ENCODE measurements at places on chromosomes 12 and 14. TPM values are rescaled to one million over a fixed set of nuclear protein-coding genes. Genes with fewer than 3 reads are reported as not detected.

PPFIA2 gene
- total RNA-seq: 0.67 TPM

TESPA1 gene
- not detected for total RNA-seq

ALKBH2 gene
- 24.8 TPM for total RNA-seq

PLBD1 gene
- total RNA-seq: 2.5 TPM

DPPA3 gene
- not detected for total RNA-seq

IL26 gene
- total RNA-seq: not detected

ITGA7 gene
- total RNA-seq: 2.9 TPM

RPL10L gene
- not detected for total RNA-seq

KCNC2 gene
- total RNA-seq: not detected

KCNMB4 gene
- 0.45 TPM for total RNA-seq

HOXC9 gene
- total RNA-seq: 0.15 TPM

PKP2 gene
- 1.2 TPM for total RNA-seq

AMIGO2 gene
- 1.2 TPM for total RNA-seq

EIF2S3B gene
- 0.30 TPM for total RNA-seq

TPH2 gene
- total RNA-seq: not detected

CLEC9A gene
- total RNA-seq: not detected

TMEM132C gene
- not detected for total RNA-seq

SPIC gene
- not detected for total RNA-seq

PITPNM2 gene
- total RNA-seq: 5.1 TPM

LPAR5 gene
- total RNA-seq: not detected

PTPRR gene
- total RNA-seq: not detected

PTPN6 gene
- 5.4 TPM for total RNA-seq

MGP gene
- total RNA-seq: 0.30 TPM

KIF26A gene
- 0.17 TPM for total RNA-seq

CLMN gene
- 0.30 TPM for total RNA-seq

FAM186B gene
- total RNA-seq: under 0.01 TPM

ABCD2 gene
- 0.15 TPM for total RNA-seq

SERPINA12 gene
- not detected for total RNA-seq

Data from bronchus fibroblast of lung (primary cell).